NCI-H510A (cell line): ENCODE measurements at places on chromosomes 3 and 15.

DNA sequence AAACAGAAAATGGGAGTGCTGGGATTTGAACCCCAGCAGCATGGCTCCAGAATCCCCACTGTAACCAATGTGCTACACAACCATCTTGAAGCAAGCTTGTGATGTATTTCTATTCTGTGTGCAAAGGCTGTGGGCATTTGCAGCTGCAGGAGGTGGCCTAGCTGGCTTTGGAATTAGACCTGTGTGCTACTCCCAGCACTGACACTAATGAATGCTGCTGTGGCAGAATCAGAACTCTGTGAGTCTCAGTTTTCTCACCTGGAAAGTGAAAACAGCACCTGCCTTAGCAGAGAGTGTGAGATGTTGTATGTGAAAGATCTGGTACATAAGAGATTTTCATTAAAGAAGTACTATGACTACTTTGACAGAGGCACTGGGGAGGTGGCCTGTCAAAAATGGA lies 21.5 kb upstream of the SMAD6 start:
- DNase-seq, result no peak

GRCh38 chr3:51391566-51392354 lies 675 bp downstream of the RBM15B start:
- DNase-seq, result no peak

DNA sequence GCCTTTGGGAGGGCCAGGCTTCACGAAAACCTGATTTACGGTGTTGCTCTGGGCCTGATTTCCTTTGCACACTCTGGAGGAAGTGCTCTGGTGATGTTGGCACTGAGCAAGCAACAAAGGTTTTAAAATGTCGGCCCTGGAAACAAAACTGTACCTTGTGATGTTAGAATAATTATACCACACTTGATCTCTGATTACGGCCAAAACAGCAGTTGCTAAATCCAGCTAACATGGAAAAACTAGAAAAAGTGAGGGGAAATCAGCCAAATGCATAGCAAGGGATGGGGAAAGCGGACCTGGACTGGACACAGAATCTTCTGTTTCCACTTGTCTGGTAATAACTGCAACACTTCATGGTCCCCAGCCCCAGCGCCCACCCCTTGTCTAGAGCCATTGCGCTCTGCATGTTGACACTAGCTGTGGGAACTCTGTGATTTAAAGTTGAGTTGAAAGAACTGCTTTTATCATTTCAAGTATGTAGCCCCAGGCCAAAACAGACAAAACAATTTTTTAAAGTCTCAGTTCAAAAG lies 120.1 kb downstream of the VGLL4 start:
- DNase-seq, result no peak

DNA sequence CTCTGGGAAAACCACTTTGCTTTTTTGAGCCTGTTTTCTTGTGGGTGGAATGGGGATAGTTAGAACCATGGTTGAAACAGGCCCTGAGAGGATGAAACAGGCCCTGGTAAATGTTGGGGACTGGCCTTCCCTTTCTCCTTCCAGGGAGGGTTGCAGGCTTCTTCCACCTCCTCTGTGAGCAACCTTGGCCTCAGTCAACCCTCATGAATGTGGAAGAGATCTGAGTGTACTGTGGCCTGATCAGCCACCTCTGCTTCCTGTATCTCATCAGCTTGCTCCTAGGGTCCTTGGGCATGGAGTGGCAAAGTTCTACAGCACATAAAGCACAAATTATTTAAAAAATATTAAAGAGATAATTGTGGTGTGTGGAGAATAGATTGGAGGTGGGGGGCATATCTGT lies 17.6 kb upstream of the TRH start:
- no peak for DNase-seq

DNA sequence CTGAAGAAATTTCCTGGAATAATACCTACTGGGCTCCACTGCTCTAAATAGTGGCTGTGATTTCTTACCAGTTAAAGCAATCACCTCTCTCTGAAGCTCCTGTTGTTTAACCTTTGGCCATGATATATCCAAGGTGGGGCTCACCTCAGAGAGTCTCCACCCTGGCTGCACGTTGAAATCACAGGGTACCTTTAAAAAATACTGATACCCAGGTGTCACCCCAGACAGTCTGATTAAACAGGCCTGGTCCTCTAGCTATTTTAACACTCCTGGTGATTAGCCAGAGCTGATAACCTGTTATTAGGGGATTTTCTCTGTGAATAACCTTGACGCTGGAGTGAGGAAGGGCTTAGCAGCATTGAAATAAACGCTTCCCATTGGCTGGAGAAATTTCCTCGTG lies 22.3 kb upstream of the ZBTB38 start:
- DNase-seq, result no peak

GRCh38 chr3:58422756-58423325 lies 10.8 kb downstream of the PDHB start:
- DNase-seq, result no peak

DNA sequence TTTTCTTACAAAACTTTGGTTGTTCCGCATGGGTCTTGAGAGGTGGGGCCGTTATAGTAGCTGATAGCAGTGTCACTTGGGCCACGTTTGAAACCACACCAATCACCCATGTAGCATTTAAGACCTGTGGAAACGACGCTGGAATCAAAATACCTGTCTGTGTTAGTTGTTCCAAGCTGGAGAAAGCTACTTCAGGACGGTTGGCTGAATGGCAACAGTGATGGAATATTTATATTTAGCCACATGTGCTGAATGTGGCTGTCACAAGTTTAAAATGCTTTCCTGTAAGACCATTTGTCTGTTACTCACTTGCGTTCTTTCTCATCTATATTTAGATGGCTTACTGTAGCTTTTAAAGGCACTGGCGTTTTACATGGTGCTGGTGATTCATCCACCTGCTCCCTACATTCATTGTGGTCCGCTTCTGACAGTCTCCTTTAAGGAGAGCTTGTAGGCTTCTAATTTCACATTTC lies 1.4 kb downstream of the DNAJA4 start:
- no peak for DNase-seq

- no peak for DNase-seq
Observed at GRCh38 chr3:194938845-194939531, 253.3 kb downstream of the FAM43A start.

DNA sequence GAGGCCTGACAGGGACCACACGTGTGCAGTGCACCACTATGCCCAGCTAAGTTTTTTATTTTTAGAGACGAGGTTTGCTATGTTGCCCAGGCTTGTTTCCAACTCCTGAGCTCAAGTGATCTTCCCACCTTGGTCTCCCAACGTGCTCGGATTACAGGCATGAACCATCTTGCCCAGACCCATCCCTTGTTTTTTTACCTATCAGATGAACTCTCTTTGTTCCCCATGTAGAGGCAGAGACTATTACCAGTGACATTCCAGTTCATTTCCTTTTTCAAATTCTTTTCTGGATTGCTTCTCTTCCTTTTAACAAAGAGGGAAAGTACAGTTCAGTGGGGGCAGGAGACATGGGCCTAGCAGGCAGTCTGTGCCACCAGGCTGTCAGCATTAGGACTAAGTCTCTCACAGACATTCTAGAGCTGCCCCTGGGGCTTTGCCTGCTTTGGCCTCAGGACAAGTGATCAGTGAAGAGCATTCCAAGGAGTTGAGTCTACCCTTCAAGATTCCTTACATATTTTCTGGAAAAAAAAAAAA lies 103.5 kb upstream of the SLC7A14 start:
- DNase-seq, result peak; percentile 57

- no peak for DNase-seq
Observed at GRCh38 chr15:81858586-81858985, 187.2 kb downstream of the MEX3B start.

GRCh38 chr3:123758081-123758564 lies 126.0 kb downstream of the MYLK start:
- DNase-seq, result no peak

DNA sequence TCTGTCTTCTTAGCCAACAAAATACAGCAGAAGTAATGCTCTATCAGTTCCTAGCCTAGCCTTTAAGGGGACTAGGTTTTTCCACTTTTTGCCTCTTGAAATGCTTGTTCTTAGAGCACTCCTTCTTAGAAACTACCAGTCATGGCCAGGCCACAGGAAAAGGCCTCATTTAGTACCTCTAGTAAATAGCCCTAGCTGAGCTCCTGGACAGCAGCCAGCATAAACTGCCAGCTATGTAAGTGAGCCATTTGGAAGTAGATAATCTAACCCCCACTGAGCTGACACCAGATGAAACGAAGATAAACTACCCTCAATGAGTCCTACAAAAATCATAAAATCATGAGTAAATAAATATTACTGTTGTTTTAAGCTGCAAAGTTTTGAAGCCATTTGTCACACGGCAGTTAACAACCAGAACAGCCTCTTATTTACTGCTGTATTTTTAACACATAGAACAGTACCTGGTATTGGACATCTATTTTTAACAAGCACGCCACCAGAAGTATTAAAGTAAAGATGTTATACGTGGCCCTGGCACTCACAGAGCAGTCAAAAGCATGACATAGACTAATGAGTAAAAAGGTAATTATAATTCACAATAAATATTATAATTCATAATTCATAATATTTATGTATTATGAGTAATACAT lies 12.0 kb downstream of the TBC1D5 start:
- DNase-seq, result no peak

- no peak for DNase-seq
Observed at GRCh38 chr3:4827767-4828166, 151.5 kb upstream of the BHLHE40 start.

- no peak for DNase-seq
Observed at GRCh38 chr3:21894459-21895340, 143.7 kb upstream of the ZNF385D start.

DNA sequence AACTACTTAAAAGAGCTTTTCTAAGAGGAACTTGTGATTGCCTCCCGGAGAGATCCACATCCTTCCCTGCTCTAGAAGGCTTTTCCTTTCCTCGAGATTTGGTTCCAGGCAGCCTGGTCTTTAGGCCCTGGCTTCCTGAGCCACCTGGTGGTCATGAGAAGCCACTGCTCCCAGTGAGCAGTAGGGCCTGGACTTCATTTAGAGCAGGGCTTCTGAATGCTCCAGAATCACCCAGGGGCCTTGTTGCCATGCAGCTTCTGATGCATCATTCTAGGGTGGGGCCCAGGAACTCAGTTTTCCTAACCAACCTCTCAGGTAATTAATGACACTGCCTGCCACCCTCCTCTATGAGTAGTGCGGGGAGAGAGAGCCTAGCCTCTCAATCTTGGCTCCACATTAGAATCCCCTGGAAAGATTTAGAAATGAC lies 29.6 kb downstream of the PSMD6 start:
- peak; percentile 31 for DNase-seq

DNA sequence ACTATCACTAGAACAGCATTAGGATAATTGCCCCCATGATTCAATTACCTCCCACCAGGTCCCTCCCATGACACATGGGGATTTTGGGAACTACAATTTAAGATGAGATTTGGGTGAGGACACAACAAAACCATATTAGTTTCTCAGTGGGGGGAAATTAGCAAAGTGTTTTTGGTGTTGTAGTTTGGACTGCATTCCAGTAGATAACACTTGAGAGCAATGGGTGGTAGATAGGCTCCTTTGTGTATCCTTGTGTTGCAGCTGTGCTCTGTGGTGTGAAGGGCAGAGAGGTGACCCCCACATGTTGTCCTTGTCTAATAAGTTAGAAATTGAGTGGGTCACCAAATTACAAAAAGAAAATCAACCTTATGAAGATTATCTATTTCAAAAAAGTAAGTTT lies 223.8 kb downstream of the SATB1 start:
- DNase-seq, result no peak

DNA sequence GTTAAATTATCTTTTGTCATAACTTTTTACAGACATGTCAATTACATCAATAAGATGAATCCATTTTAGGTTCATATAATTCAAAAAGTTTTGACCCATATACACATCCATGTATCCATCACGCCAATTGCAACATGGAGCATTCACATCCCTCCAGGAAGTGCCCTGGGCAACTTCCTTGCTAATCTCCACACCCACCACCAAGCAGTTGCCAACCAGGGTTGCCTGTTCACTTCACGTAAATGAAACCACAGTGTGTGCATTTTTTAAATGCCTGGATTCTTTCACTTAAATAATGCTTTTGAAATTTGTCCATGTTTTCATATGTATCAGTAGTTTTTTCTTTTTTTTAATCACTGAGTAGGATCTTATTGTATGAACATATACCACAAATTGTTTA lies 40.7 kb upstream of the LYZL4 start:
- no peak for DNase-seq

GRCh38 chr3:81041331-81041730 lies 720.1 kb downstream of the GBE1 start:
- DNase-seq, result no peak

GRCh38 chr15:85351965-85352364 lies 28.4 kb upstream of the AKAP13 start:
- no peak for DNase-seq

GRCh38 chr3:169871129-169871886 lies 1.6 kb upstream of the LRRC31 start:
- DNase-seq, result no peak

- DNase-seq, result no peak
Observed at GRCh38 chr3:143479727-143480126, 360.2 kb downstream of the CHST2 start.

- DNase-seq, result no peak
Observed at GRCh38 chr15:50138391-50138790, 19.4 kb upstream of the ATP8B4 start.

DNA sequence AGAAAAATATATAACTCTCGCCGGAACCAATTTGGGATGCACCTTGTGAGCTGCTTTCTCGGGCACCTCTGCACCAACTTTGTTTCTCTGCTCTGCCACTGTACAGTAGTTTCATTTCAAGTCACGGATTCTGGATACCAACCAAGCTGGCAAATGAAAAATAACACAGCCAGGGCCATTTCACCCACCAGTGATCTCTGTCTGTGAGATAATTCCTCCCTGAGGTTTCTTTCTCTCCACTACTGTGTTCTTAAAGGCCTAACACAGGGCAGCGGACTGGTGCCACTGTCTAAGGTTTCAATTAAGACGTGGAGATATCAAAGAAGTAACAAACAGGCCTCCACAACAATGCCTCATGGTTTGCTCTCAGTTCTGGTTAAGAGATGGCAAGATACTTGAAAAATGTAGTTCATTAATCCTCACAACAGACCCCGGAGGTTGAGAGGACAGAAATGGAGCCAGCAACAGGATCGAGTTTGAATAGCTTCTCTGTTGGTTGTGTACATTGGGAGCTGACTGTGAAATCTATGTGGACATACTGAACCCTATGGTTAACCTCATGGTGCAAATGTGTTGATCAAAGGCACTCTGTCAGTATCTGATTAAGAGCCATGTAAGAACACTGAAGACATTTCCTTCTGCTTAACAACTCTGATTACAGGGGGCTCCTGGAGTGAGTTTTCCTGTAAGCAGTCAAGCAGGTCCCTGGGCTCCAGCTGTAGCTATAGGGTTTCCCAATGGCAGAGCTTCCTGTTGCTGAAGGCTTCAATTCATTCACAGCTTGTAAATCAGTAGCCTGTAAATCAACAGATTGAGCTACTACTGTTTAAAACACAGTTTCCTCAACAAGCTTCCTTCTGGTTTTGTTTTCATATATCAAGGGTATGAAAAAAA lies 470.5 kb downstream of the EPHA3 start:
- no peak for DNase-seq
